ENCODE measurements at places on chromosomes 5 and 9. TPM values are rescaled to one million over a fixed set of nuclear protein-coding genes. Genes with fewer than 3 reads are reported as not detected.

GRCh38 chr5:133141746-133142145, 89.9 kb downstream of the HSPA4 start:
- DNase-seq = no peak

- no peak for DNase-seq
These were observed 120.7 kb upstream of the PAPPA start for GRCh38 chr9:116032683-116033440.

PCSK1 gene
- not detected for total RNA-seq

DNA sequence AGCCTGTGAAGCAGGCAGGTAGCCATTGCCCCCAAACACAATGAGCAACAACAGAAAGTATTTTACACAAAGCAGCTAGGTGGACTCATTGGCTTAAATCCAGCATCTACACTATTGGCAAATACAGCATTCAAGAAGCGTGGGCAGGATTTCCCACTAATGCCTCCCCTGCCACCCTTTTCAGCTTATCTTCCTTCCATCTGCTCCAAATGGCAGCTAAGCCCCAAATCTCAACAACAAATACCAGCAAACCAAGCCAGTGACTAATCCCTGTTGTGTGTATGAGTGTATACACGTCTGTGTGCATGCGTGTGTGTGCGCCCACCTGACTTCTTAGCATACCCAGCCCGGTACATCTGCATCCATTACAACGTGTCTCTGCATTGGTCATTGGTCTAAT, 151.2 kb upstream of the WWC1 start:
- no peak for DNase-seq

DNAJC18 gene
- total RNA-seq = 8.0 TPM

DNA sequence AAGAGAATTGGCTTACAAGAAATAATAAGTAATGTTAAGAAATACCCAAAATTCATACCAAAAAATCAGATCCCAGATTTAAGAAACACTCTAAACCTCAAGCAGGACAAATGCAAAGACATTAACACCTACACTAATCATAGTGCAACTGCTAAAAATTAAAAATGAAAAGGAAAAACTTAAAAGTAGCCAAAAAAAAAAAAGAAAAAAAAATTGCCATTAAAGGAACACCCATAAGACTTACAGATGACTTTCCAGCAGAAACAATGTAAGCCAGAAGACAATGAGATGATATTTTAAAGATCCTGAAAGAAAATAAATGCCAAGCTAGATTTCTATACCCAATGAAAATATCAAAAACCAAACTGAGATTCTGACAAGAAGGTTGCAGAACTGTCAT, 101.5 kb downstream of the DENND1A start:
- DNase-seq = no peak

- no peak for DNase-seq
These were observed 211.1 kb upstream of the TLE4 start for GRCh38 chr9:79360387-79361347.

DNA sequence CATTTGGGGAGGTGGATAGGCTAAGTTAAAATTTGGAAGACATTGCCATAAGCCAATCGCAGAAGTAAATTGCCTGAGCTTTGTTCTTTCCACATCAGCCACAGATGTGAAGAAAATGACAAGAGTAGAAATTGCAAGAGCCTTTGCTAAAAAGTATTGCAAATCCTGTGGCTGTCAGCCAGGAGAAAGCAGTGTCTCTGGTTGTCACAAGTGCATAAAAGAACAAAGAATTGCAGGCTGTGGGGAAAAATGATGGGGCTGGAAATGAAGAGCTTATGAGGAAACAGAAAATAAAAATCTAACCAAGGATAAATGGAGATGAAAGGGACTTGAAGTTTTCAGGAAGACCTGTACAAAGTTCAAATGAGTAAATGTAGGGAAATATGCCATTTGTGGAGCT, 344.8 kb downstream of the CSNK1G3 start:
- DNase-seq = no peak

DNA sequence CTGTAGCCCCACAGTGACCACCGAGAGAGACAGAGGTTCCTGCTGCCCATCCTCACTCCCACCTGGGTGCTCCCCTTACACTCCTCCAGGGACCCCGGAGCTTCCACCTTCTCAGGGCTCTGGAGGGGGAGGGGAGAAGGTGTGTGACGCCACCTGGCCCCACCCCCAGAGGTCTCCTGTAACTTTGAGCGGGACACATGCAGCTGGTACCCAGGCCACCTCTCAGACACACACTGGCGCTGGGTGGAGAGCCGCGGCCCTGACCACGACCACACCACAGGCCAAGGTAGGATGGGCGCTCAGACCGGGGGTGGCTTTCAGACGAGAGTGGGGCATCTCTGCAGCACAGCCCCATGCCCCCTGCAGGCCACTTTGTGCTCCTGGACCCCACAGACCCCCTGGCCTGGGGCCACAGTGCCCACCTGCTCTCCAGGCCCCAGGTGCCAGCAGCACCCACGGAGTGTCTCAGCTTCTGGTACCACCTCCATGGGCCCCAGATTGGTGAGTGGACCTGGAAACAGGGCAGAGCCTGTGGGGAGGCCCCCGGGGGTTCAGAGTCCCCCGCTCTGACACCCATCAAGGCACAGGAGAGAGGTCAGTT, 4.5 kb downstream of the MAMDC4 start:
- no peak for DNase-seq

- no peak for DNase-seq
These were observed 77.0 kb downstream of the IQGAP2 start for GRCh38 chr5:76479973-76480667.

DNA sequence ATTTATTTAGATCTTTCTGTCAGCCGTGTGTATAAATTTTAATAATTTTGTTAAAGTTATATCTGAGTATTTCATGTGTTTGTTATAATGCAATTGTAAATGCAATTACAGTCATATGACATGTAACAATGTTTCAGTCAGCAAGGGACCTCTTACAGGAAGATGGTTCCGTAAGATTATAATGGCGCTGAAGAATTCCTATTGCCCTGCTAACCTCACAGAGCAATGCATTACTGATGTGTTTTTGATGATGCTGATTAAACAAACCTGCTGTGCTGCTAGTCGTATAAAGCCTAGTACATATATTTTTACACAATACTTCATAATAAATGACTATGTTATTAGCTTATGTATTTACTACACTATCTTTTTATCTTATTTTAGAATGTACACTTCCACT, 1166.4 kb downstream of the CDH12 start:
- DNase-seq = no peak

TMEM141 gene
- total RNA-seq = 16.6 TPM

All from CD8-positive, alpha-beta T cell (primary cell).